SW 1271 (cell line): ENCODE measurements at places on chromosomes 7 and 10.

DNA sequence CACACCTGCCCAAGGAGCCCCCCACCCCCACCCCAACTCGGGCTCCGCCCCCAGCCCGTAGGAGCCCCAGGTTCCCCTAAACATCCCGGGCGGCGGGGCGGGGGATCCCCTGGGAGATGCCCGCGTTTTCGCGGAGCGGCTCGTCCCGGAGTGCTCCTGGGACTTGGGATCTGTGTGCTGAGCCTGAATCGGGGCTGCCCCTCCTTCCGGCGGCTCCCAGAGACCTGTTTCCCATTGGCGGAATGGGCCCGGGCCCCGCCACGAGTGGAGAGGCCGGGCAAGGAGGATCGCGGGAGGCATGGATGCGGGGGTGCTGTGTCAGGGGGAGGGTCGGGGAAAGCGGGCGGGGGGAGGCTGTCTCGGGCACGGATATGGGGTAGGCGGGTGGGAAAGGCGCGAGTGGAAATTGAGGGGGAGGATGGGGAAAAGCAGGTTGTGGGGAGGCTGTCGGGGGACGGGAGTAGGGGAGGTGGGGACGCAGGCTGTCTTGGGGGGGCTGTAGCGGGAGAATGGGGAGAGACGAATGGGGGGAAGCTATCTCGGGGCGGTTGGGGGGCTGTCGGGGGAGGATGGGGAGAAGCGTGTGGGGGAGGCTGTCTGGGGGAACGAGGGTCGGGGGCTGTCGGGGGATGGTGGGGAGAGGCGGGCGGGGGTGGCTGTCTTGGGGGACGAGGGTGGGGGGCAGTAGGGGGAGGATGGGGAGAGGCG lies 572 bp upstream of the BHLHA15 start:
- no peak for DNase-seq

DNA sequence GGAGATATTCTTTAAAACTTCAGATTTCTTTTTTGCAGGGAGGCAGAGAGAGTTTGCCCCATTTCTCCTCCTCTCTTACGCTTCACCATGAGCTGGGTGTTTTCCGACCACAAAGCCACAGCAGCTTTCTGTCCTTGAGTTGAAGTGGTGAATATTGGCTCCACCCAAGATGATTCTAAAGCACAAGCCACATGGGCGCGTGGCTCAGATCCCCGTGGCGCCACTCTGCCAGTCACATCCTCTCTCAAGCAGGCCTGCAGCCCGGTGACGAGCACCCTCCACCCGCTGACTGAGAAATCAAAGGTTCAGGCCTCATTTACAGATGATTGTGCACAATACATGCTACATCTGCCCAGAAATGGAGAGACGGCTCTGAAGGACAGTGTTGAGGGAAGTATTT lies 27.6 kb upstream of the RNF32 start:
- no peak for DNase-seq

GRCh38 chr10:32103721-32104120 lies 47.5 kb upstream of the KIF5B start:
- DNase-seq: no peak

- DNase-seq: no peak
Measured at GRCh38 chr7:15752377-15752776, 65.9 kb upstream of the MEOX2 start.

- DNase-seq: no peak
Measured at GRCh38 chr7:50303335-50304128, 984 bp upstream of the IKZF1 start.
